ENCODE measurements at places on chromosomes 6 and 20.
A peak's percentile ranks its signal among the peaks of the same experiment; 100 is the strongest.

DNA sequence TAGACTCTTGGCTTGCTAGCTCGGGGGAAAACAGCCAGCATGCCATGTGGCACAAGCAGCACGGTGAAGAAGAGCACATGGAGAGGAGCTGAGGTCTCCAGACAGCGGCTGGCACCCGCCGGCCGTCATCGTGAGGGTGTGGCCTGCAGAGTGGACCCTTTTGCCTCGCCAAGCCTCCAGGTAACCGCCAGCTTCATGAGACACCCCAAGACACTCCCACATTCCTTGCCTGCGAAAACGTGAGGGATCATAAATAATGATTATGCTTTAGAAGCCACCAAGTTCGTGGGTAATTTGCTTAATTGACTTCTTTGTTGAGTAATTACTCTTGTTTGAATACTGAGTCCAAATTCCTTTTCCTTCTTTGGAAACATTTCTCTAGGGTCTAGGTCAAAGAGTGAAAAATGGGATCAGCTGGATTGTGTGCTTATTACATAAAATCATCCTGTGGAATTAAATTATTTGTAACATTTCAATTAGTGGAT lies 23.2 kb downstream of the FAM50B start:
- no peak for DNase-seq

GRCh38 chr6:23696992-23697391 lies 429.0 kb upstream of the NRSN1 start:
- no peak for DNase-seq

GRCh38 chr6:24897186-24897585 lies 38.6 kb downstream of the RIPOR2 start:
- DNase-seq, result no peak

GRCh38 chr6:18308070-18308735 lies 43.9 kb upstream of the DEK start:
- no peak for DNase-seq

DNA sequence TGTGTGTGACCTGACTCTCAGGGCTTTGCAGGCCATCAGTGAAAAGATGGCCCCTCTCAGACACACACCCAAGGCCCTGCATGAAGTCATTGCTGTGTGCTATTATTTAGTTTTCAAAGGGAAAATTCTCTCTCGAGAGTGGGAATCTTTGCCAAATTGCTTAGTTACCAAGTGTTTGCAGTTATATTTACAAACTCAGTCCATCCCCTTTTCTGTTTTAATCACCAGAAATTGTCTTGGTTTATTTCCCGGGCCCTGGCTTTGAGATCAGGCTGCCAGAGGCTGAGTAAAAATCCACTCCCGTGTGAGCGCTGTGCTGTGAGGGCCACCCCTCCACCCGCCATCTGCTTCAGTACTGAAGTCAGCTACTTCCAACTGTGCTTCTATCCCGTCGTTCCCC lies 163.1 kb downstream of the SOD2 start:
- DNase-seq, result no peak

DNA sequence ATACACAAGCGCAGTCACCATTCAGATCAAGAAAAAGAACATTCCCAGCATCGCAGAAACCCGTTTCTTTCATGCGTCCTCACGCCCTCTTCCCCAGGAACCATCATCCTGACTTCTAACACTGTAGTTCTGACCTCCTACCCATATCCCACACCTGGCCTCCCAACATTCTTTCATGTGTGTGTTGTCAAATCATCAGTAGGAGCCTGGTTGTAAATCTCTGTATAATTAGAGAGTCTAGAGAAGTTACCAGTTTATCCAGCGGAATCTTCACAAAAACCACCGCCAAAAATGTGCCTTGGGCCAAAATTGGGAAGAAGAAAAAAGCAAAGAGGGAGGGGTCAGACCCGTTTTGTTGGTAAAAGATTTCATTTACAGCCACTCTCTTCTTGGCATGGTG lies 91.6 kb downstream of the RTN4IP1 start:
- no peak for DNase-seq

- DNase-seq, result no peak
These were observed 172.3 kb downstream of the ZNF217 start for GRCh38 chr20:53421343-53421742.

DNA sequence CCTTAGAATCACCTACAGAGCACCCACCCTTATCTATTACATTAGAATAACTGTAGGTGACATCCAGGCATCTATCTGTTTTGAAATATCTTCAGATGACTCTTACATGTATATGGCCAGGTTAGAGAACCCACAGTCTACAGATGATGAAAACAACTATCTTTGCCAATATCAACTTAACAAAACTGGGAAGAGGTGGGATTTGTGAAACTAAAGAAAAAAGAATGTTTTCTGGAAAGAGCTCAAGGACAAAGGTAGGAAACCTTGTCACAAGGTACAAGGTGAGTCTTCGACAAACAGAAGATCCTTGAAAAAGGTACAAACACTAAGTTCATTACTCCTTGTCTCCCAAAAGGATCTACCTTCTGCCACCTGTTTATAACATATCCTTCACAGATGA lies 47.0 kb upstream of the DST start:
- no peak for DNase-seq

DNA sequence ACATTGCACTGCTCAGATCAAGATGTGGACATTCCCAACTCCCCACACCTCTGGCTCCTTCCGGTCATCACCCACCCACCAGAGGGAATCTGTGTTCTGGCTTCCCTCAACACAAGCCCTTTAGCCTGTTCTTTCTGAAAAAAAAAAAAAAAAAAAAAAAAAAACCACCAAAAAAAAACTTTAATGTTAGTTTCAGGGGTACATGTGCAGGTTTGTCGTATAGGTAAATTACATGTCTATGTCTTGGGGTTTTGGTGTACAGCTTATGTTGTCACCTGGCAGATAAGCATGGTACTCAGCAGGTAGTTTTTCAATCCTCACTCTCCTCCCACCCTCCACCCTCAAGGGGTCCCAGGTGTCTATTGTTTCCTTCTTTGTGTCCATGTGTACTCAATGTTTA lies 135.8 kb upstream of the FOXA2 start:
- no peak for DNase-seq

DNA sequence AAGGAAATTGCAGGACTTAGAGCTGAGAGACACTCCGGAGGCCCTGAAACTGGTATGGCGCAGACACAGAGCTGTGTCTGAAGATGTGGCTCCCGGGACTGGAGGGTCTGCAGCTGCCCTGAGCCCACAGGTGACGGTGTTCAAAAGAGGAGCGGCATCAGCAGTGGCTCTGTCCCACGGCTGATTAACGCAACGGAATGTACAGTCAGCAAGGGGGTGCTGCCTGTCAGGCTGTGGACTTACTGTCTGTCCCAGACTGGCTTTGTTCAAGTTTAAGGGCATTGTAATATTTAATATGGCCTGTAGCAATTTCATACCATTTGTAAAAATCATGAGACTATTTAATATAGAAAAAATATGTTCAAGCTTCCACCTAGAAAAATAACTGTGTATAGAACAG lies 228.0 kb upstream of the TAB2 start:
- DNase-seq, result no peak

DNA sequence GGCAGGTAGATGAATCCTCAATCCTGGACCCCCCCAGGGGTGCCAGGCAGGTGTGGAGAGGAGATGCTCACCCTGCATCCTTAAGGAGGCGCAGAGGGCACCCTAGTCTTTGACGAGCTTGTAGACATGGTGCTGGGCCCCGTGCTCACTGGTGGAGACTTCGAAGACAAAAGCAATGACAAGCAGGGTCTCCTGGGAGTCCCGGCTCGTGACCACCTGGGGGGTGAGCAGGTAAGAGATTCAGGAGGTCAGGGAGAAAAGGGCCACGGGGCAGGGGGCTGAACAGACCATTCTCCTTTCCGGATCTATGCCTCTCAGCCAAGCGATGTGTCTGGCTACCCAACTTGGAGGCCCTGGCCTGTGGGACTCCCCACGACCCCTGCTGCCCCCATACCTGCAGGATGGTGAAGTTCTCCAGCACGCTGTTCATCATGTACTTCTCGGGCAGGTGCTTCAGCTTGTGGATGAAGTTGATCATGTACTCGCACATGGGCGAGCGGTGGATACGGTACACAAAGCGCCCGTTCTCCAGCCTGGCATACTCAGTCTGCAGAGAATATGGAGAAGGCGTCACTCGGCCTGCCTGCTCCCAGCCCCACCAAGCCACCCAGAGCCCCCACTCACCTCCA lies 6.9 kb downstream of the RPL10A start:
- no peak for DNase-seq

DNA sequence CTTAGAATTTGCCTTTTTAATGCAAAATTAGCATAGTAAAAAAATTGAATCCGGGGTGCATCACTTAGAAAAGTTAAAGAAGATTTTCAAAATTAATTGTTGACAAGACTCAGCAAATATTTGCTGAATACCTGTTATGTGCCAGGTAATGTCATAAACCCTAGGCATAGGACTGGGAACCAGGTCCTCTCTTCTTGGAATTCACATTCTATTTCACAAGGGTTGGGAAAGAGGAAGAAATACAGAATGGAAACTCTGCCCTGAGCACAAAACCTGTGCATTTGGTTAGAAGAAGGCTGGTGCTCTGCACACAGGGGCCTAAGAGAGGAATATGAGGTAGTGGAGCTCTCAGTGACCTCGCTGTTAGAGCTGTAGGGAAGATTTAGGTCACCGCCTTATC lies 573.8 kb upstream of the AGPAT4 start:
- no peak for DNase-seq

GRCh38 chr6:72974276-72974675 lies 251.0 kb downstream of the KHDC1L start:
- no peak for DNase-seq

DNA sequence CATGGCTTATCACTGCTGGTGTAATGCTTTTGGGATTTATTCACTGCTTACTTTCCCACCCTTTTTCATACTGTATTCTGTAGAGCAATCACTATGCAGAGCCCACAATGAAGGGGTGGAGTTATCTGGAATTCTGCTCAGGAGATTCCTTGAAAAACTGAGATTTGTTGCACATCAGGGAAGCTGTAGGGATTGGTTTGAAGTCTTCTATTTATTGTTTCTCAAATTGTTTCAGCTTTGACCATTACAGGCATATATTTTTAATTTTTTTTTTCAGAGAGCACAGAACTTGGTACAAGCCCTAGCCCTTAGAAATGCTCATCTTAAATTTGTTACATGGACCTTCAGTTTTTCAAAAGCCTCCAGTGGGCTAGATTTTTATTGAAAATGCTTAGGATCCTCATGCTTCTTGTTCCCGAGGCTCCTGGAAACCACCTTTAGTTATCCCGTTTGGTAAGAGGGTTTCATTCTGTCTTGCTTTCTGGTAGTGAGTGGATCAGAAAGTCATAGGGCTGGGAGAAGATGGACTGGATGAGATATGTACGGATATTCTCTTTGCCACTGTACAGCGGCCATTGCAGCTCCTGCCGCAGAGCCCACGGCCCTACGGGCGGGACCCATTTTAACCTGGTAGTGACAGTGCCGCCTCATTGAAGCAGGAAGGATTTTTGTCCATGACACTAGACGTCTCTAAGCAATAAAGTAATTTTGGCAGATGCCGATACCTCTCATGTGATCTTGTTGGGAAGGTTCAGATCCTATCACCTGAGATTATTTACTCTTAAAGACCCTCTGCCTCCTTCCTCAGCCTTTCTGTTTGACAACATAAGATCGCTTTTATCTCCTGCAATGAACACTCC lies 45.3 kb upstream of the ZNF184 start:
- DNase-seq, result no peak

- DNase-seq, result no peak
These were observed 24.9 kb upstream of the MAP3K7 start for GRCh38 chr6:90611543-90612312.

DNA sequence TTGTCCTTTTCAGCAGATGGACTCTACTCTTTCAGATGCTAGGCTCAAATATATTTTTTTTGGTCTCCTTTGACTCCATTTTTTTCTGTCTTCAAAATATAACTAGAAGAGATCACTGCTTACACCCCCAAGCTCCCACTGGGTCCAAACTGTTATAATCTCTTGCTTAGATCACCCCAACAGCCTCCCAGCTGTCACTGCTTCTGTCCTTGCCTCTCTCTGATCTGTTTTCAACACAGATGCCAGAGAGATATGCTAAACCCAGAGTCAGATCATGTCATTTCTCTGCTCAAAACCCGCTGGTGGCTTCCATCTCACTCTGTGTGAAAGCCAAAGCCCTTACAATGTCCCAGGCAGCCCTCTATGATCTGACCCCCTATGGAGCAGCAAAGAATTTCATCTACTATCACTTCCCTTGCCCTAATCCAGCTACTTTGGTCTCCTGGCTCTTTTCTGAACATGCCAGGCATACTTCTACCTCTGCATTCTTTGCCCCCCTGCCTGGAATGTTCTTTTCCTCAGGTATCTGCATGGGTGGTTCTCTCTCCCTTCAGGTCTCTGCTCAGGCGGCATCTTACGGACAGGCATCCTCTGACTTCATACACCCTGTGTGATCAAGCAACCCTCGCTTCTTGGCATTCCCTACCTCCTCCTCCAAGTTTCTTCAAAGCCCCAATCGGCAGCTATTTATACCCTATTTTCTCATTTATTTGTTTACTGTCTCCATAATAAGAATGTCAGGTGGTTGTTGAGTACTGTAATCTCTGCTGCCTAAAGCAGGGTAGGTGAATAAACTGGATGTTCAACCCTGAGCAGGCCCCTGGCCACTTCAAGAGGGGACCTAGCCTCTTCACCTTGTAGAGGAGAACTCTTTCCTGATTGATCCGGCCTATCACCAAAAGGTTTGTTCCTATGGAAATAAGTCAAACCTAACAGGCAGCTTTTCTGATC lies 43.6 kb upstream of the SLC4A11 start:
- no peak for DNase-seq

DNA sequence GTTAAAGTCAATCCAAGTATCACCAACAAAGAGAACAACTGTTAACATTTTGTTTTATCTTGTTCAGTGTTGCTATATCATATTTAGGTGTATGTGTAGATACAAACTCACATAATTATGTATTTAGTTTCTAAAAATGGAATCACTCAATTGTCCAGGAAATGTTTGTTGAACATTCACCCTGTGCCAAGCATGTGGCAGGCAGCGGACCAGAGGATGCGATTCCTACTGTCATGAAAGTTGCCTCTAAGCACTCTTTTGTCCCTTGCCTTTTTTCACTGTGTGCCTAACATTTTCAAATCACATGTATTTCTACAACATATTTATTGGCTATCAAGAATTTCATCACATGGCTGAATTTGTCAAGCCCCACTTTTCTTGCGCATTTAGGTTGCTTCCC lies 16.9 kb upstream of the TGM2 start:
- no peak for DNase-seq

DNA sequence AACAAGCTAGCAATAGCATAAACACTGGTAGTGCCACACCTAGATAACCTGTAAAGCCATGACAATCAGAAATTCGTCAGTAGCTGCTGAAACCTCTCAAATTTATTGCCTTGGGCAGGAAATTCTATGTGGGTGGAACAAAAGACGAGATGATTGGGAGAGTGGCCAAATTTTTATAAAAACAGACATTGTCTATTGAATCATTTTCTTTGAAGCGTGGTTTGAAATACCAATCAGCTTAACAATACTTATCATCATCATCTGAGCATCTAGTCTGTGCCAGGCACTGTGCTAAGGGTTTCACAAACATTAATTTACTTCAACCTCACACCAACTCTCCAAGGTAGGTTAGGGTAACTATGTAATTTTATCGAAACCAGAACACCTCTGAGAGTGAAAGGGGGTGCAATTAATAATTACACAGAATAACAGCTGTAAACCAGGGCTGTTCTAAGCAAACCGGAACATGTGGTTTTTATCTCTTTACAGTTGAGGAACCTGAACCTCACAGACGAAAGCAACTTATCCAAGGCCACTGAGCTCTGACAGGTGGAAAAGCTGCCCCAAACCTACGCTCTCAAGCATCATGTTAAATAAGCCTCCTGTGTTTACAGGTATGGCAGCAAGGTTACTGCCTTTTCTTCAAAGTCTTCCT lies 43.4 kb downstream of the NHSL1 start:
- DNase-seq, result no peak

- peak; percentile 55 for DNase-seq
These were observed 156.9 kb downstream of the VEGFA start for GRCh38 chr6:43926634-43927531.
